Activated CD8-positive, alpha-beta memory T cell treated with anti-CD3 and anti-CD28 coated beads for 4 hours (primary cell): ENCODE measurements at places on chromosomes 11 and 22.

- no peak for DNase-seq
These were observed 27.6 kb downstream of the DKK3 start for GRCh38 chr11:11980841-11981308.

GRCh38 chr22:30867746-30868662, 100.6 kb downstream of the MORC2 start:
- no peak for DNase-seq

DNA sequence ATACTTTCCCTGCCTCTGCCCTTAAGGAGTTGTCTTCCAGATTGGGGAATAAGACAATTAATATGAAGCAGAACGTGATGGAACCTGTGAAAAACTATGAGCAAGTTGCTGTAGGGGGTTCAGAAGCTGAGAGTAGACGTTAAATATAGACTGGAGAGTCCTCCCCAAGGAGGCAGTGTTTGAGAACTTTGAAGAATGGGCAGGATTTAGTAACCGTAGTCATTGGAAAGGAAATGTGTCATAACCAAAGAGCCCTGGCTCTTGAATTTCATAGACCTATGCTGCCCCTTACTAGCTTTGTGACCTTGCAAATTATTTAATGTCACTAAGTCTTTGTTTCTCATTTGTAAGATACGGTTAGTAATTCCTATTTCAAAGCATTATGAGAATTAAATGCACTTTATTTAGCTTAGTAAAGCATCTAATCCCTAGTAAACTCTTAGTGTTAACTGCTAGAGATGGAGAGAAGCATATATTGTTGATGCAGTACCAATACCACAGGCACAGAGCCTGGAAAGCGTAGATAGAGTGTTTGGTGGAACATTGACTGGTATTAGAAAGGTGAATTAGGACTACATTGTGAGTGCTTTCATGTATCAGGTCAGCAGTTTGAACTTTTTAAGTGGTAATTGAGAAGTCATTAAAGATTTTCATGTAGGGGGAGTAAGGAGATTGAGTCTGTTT, 54.1 kb downstream of the MCAM start:
- no peak for DNase-seq

- DNase-seq, result no peak
These were observed 56.2 kb downstream of the SOX6 start for GRCh38 chr11:16299884-16300782.

GRCh38 chr11:108647701-108648527, 17.0 kb upstream of the DDX10 start:
- DNase-seq, result no peak

- DNase-seq, result no peak
These were observed at the start of gene P2RY6 for GRCh38 chr11:73271936-73272679. P2RY6 (plus strand) TSS chr11:73272338; CDS start chr11:73296519, 24,181 bp downstream.

GRCh38 chr11:57818812-57819211, 57.2 kb downstream of the CTNND1 start:
- no peak for DNase-seq

GRCh38 chr11:78262238-78262637, 73.5 kb downstream of the USP35 start:
- no peak for DNase-seq

- no peak for DNase-seq
These were observed 147.2 kb downstream of the TRPC6 start for GRCh38 chr11:101436511-101437142.
